ENCODE measurements at places on chromosomes 3 and 15. TPM values are rescaled to one million over a fixed set of nuclear protein-coding genes. Genes with fewer than 3 reads are reported as not detected.

Gene LMLN
- polyA plus RNA-seq, result 2.8 TPM

Gene LNP1
- 1.1 TPM for polyA plus RNA-seq

Gene SPATA12
- 0.08 TPM for polyA plus RNA-seq

Gene TUBGCP5
- 6.2 TPM for polyA plus RNA-seq

Gene ATP13A5
- 1.2 TPM for polyA plus RNA-seq

Gene CCDC39
- polyA plus RNA-seq, result 0.59 TPM

Gene EBLN2
- polyA plus RNA-seq, result 0.61 TPM

Gene SLC6A1
- polyA plus RNA-seq, result 0.87 TPM

- DNase-seq, result no peak
- no peak overlapping the region for H3K27ac ChIP-seq
- no peaks in the 10 kb centered on the region for H3K4me1 ChIP-seq
Measured at GRCh38 chr15:84947947-84948830, 33.5 kb upstream of the PDE8A start.

GRCh38 chr15:94297558-94297957, 66.2 kb downstream of the MCTP2 start:
- H3K27ac ChIP-seq, result no peak overlapping the region
- no peaks in the 10 kb centered on the region for H3K27me3 ChIP-seq
- peaks cover 10% of the 10 kb centered on the region for H3K4me1 ChIP-seq
- no peak overlapping the region for H3K4me3 ChIP-seq

DNA sequence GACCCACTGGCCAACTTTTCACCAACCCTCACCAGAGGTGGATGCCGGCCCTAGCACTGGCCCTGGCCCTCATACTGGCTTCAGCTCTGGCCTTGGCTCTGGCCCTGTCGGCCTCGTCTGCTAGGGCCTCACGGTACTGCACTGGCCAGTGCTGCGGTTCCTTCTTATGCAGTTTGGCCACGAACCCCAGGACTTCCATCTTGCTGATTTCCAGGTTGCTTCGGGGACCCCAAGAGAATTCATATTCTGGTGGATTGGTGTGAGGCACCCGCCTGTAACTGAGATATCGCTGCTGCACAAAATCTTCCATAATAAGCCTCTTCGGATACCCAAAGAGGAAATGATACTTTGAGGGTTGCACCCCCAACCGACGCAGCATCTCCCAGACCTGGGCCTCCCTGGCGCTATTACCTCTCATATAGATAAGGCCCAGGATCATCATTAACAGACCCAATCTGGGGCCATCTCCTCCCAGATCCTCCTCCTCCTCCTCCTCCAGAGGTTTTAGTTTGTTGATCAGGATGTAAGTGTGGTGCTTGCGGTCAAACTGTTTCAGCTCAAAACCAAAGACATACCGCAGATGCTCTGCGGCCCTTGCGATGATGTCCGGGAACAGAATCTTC, 883 bp downstream of the MAGEF1 start:
- DNase-seq, result peak; percentile 36
- peak overlapping the region; percentile 64 for H3K4me3 ChIP-seq
- peaks cover 4% of the 10 kb centered on the region for H3K4me1 ChIP-seq
- H3K27me3 ChIP-seq, result no peaks in the 10 kb centered on the region

GRCh38 chr3:31172336-31172735, 277.9 kb upstream of the GADL1 start:
- H3K27me3 ChIP-seq, result no peaks in the 10 kb centered on the region
- no peak overlapping the region for H3K4me3 ChIP-seq
- no peaks in the 10 kb centered on the region for H3K4me1 ChIP-seq
- H3K27ac ChIP-seq, result no peak overlapping the region
- DNase-seq, result no peak
- no peaks in the 10 kb centered on the region for H3K36me3 ChIP-seq

DNA sequence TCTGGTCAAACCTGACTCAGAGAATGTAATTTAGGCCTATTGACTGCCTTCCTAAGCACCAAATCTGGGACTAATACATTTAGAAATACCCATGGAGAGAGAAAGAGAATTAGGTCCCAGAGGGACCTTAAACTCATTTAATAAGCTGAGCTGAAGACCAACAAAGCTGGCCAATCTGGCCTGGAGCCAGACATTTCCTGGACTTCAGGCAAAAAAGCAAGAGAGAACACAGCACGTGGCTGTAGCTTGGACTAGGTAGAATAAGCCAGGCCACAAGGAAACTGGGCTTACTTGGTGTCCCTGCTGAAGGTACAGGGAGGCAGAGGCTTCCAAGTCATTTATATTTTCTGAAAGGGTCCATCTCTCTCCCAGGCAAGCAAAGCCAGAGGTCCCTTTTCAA, 88.1 kb downstream of the RTP4 start:
- H3K4me1 ChIP-seq, result no peaks in the 10 kb centered on the region
- peak; percentile 32 for DNase-seq
- no peaks in the 10 kb centered on the region for H3K27me3 ChIP-seq
- H3K36me3 ChIP-seq, result no peaks in the 10 kb centered on the region

- no peaks in the 10 kb centered on the region for H3K36me3 ChIP-seq
- no peaks in the 10 kb centered on the region for H3K4me1 ChIP-seq
- no peaks in the 10 kb centered on the region for H3K27me3 ChIP-seq
- no peak overlapping the region for H3K27ac ChIP-seq
- no peak for DNase-seq
Measured at GRCh38 chr3:178947738-178948137, 123.9 kb downstream of the ZMAT3 start.

- no peaks in the 10 kb centered on the region for H3K4me1 ChIP-seq
- H3K4me3 ChIP-seq, result no peak overlapping the region
- no peak for DNase-seq
- no peak overlapping the region for H3K27ac ChIP-seq
Measured at GRCh38 chr3:169379496-169380090, 283.9 kb downstream of the MECOM start.

DNA sequence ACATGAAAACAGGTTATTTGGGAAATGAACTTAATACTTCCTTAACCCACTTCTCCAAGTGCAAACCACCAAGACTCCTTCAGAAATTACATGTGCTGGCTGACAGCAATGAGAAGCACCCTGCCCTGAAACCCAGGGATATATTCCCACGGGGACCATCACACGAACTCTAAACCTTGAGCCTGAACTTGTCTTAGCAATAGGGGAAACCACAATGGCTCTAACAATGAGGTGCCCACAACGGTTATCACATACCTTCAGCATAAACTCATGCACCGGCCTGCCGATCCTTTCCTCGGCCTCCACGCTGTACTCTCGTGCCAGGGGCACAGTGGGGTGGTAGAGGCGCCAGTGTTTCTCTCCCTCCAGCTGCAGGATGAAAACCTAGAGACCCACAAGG, 13.4 kb downstream of the RIOX2 start:
- DNase-seq, result no peak
- peaks cover 9% of the 10 kb centered on the region for H3K4me1 ChIP-seq
- H3K4me3 ChIP-seq, result no peak overlapping the region
- no peaks in the 10 kb centered on the region for H3K27me3 ChIP-seq
- H3K36me3 ChIP-seq, result peaks cover 24% of the 10 kb centered on the region

- no peak overlapping the region for H3K4me3 ChIP-seq
- H3K27ac ChIP-seq, result no peak overlapping the region
- no peak for DNase-seq
Measured at GRCh38 chr15:38650936-38651327, 86.3 kb upstream of the RASGRP1 start.

DNA sequence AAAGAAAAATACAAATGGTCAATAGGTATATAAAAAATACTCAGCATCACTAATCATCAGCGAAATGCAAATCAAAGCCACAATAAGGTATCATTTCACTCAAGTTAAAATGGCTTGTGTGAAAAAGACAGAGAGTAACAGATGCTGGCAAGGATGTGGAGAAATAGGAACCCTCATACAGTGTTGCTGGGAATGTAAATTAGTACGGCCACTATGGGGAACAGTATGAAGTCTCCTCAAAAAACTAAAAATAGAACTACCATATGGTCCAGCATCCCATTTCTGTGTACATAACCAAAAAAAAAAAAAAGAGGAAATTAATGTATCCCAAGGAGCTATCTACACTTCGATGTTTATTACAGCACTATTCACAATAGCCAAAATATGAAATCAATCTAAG, 98.1 kb upstream of the TGFBR2 start:
- DNase-seq, result no peak
- no peaks in the 10 kb centered on the region for H3K27me3 ChIP-seq
- H3K4me1 ChIP-seq, result peaks cover 2% of the 10 kb centered on the region
- no peaks in the 10 kb centered on the region for H3K36me3 ChIP-seq
- no peak overlapping the region for H3K27ac ChIP-seq

Measured in lung (tissue), 17 donors.